Urinary bladder (tissue), 4 donors: ENCODE measurements at places on chromosomes 1 and 21. TPM values are rescaled to one million over a fixed set of nuclear protein-coding genes. Genes with fewer than 3 reads are reported as not detected.

The S100PBP gene
- 62.0 TPM for total RNA-seq

The TAL1 gene
- total RNA-seq, result 4.2 TPM

The OR2L2 gene
- total RNA-seq, result 0.11 TPM

GRCh38 chr1:37486680-37487618, 12.6 kb downstream of the ZC3H12A start:
- no peak for DNase-seq

The SYTL1 gene
- total RNA-seq, result 12.8 TPM

The MRAP gene
- not detected for total RNA-seq

- no peak for DNase-seq
Observed at GRCh38 chr1:157196245-157196543, 58.0 kb upstream of the ETV3 start.

DNA sequence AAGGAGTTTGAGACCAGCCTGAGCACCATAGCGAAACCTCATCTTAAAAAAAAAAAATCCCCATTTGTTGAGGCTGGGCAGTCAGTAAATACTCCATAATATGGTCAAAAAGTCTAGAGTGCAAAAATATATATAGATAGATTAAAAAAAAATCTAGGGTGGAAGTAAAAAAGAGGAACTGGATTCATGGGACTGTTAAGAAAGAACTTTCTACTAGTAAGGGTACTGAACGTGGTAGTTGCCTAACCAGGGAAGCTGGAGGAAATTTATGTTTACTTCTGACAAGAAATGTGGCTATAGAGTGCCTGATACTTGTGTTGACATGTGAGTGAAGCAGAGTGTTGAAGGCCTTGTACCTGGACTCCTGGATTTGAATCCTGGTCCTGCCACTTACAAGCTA, 265.9 kb upstream of the FAM78B start:
- no peak for DNase-seq

GRCh38 chr1:165647970-165648369, 16.9 kb downstream of the MGST3 start:
- no peak for DNase-seq

DNA sequence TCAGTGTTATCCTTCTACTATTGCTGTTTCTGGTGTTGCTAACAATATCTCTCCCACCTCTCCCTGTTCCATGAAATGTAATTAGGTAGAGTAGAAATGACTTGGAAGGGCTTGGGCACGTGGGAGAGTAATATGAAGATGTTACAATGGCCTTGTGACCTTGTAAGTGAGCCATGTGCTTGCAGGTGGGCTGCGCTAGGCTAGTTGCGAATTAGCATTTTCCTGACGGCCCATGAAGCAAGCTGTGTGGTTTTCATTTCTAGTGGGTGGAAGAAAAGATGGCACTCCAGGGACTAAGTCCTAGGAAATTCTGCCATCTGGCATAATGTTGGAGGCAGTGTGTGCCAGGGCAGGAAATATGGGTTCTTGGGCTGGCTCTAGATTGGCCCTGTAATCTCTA, 7.8 kb upstream of the DDX20 start:
- DNase-seq, result no peak

DNA sequence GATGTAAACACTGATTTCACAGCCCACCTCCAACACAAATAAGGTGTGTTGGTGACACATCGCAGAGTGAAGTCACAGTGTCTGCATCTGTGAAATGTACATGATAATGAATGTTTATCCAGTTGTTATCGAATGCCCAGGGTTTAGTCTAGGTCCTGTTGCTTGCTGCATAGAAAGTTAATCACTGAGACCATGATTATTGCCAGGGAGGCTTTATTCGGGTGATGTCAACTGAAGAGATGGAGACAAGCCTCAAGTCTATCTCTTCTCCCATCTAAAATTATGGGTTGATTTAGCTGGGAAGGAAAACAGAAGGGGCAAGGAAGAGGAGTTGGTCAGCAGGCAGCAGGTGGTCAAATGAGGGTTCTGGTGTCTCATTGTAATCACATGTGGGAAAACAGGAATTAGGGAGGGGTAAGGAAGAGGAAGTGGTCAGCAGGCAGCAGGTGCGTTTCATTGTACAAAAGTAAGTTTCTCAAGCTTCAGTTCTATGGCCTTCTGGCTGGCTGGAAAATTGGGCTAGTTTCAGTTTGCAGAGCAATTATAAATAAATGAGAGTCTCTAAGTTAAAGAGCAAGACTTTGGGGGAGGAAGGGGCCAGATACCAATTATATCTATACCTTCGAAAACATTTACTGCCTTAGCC, 146.3 kb upstream of the DNAH14 start:
- DNase-seq, result no peak

GRCh38 chr1:1435106-1435903, at the start of gene VWA1:
Gene VWA1 (plus strand): TSS chr1:1435690. CDS start chr1:1435749, 59 bp downstream.
- no peak for DNase-seq

- no peak for DNase-seq
Observed at GRCh38 chr1:48688102-48688760, 88.5 kb downstream of the BEND5 start.

The DNAH14 gene
- total RNA-seq, result 70.4 TPM

The VPS13D gene
- total RNA-seq, result 59.4 TPM

The USH2A gene
- total RNA-seq, result 0.16 TPM

- no peak for DNase-seq
Observed at GRCh38 chr21:14838400-14838799, 226.4 kb downstream of the NRIP1 start.

The SLAMF9 gene
- not detected for total RNA-seq

The RIIAD1 gene
- total RNA-seq, result not detected

DNA sequence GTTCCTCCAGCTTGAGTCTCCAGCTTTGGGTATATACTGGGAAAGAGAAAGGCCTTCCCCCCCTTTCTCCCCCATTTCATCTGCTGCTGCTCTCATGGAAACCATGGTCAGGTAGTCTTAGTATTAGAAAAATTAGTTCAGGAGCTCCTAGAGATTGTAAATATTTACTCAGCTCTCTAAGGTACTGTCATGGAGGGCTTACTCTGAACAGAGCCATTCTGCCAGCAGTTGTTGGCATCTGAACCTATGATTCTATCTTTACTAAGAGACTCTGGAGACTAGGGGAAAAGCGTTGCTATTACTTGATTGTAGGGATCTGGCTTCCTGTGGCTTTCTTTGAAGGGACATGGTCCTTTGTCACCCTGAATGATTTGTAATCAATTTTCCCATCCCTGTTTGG, 6.1 kb downstream of the INTS3 start:
- DNase-seq, result no peak

The SLC45A3 gene
- total RNA-seq, result 4.8 TPM
